ENCODE measurements at places on chromosomes 12 and 14.

DNA sequence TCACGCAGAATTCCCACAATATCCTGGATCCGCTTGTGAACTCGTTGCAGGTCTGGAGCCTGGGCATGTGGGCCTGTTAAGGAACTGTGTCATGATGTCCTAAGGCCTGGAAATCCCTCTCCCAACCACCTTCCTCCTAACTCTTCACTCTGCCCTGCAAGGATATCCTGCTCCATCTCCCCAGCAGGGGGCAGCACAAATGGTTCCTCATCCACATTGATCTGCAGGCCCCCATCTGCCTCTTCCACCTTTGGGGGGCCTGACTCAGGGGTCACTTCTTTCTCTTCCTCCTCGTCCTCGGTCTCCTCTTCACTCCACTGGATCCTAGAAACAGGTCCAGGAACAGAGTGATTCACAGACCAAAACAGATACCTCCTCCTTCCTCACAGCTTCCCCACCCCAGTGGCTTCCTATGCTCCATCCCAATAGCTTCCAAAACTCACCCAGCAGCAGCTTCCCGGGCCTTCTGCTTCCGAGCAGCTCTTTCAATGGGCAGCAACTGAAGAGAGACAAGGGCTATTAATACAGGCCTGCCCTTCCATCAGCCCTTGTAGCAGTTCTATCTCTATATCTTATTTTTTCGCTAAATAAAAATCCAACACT, 4.5 kb downstream of the NOP2 start:
- DNase-seq, result peak; percentile 58

DNA sequence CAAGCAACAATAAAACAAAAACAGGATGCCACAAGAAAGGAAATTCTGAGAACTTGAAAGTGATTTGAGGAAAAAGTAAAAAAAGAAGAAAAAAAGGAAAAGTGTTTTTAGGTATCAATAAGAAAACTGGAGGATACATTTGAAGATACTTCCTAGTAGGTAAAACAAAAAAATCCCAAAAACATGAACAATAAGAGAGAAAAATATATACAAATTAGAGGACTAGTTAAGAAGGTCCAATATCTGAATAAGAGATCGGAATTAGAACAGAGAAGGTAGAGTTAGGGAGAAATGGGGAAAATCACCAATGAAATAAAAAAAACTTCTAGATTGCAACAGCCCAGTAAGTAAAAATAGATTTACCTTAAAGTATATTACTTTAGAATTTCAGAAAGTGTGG, 8.8 kb downstream of the DEPDC4 start:
- no peak for DNase-seq

GRCh38 chr12:89288959-89289358, 63.3 kb downstream of the DUSP6 start:
- DNase-seq, result no peak

- DNase-seq, result no peak
These were observed 225.1 kb downstream of the DIO2 start for GRCh38 chr14:79986251-79986650.

DNA sequence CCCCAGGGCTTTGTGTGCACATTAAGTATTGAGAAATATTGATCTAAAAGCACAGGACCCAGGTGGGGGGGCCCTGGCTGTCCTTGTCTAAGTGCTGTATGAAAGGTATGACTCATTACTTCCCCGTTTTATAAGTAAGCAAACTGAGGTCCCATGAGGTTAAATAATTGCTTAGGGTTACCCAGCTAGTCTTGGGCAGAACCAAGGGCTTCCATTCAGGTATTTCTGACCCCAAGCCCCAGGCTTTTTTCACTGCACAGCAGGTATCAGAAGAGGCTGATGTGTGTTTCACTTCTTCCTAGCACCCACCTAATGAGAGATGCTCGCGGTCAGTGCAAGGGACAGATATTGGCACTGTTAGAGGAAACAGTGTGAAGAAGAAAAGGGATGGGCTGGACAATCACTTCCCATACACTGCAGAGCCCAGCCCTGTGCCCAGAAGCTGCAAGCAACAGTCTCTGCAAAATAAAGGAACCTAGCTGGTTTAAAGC, 4.7 kb upstream of the TC2N start:
- DNase-seq, result no peak

DNA sequence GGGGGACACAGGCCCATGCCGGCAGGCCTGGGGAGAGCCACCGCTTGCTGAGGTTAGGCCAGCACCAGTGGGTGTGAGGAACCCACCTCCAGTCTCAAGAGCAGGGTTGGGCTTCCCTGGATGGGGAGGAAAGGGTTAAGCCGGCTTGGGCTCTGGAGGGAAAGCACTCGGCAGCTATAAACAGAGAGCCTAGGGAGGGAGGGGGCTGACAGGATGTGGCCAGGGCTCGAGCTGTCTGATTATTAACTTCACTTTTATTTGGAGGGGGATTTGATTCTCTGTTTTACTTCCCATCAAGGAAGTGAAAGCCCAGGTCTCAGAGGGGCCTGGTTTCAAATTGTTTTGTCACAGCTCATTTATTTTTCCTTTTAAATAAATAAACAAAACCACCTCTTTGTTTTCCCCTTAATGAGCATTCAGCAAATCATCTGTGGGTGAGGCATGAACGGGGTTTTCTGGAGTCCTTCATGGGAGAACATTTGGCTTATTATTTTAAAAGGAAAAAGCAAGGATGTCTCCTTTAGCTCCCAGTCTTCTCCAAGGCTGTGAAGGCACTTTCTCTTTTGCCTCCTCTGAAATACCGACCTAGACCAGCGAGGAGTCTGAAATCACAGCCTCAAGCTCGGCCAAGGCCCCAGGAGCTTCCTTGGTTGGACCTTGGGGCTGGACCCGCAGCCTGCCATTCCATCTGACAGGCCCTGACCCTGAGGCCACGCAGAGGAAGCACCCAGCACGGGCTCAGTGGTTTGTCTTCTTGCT, 21.9 kb upstream of the ZFP36L1 start:
- peak; percentile 53 for DNase-seq

- no peak for DNase-seq
These were observed 679.5 kb downstream of the C12orf50 start for GRCh38 chr12:87349681-87350080.

GRCh38 chr12:110927546-110927945, 7.2 kb upstream of the MYL2 start:
- DNase-seq, result no peak

GRCh38 chr12:24522736-24523135, 426.2 kb downstream of the BCAT1 start:
- no peak for DNase-seq

- no peak for DNase-seq
These were observed 46.5 kb downstream of the NR1H4 start for GRCh38 chr12:100520048-100520769.

- no peak for DNase-seq
These were observed 54.1 kb downstream of the CMKLR1 start for GRCh38 chr12:108285016-108285415.

DNA sequence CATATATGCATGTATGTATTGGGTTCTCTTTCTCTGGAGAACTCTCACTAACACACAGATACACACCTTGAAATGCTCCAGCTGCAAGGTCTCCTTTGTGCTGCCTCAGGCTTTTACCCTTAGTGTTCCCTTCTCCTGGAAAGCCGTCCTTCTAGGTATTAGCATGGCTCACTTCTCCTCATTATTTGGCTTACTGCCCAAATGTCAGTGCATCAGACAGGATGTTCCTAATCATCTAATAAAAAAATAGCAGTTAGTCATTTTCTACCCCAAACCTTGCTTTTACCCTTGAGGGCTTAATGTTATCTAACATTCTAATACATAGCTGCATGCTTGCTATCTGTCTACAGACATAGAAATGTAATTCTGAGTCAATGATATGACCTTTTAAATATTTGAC, 109.0 kb upstream of the SLC16A7 start:
- DNase-seq, result no peak

DNA sequence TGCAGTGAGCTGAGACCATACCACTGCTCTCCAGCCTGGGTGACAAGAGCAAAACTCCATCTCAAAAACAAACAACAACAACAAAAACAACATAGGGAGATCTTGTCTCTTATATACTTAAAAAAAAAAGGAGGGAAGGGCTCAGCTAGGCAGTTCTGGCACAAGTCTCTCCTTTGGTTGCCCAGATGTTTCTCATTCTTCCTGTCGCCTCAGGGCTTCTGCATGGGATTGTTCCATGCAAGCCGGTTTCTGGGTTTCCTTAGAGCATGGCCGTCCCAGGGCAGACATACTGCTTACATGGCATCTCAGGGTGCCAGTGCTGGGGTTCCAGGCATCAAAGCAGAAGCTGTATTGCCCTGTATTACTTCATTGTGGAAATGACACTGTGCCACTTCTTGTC, 5.2 kb upstream of the SLC8B1 start:
- DNase-seq, result no peak

- no peak for DNase-seq
These were observed 4.8 kb downstream of the DGKA start for GRCh38 chr12:55935738-55936151.

DNA sequence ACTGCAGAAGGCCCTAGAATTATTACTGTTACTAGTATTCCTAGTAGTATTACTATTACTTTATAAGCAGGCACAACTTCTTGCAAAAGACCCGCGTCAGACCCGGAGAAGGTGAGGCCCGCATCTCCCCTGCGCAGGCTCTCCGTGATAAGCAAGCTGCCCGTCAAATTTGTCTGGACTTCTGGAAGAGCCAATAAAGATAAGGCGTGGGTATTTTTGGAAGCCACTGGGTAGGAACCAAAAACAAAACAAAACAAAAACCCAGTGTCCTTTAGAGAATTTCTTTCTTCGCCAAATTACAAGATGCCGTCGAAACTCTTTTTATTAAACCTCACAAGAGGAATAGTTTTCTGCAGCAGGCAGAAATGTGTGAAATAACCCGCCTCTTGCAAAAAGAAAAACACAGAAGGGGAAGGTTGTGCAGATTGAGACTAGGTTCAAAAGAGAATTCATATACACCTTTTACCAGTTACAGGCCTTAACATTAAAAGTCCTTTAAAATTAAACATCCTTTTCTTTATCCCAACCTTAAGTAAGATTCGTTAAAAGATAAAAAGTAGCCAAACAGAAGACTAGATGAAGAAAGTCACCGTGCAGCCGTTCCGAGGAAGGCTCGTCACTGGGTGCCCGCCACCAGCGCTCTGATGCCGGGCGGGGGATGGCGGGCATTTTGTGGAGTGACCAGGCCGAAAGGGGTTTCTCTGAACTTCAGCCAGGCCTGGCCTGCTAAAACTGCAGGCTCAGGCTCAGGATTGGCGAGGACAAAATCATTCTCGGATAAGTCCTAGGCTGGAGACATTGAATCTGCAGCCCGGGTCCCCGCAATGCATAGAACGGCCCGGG, 1.6 kb downstream of the TBX5 start:
- no peak for DNase-seq

GRCh38 chr14:100268591-100269207, 29.8 kb downstream of the YY1 start:
- DNase-seq, result no peak

All from LoVo (cell line).